RPMI7951 (cell line): ENCODE measurements at places on chromosomes 5 and 9. TPM values are rescaled to one million over a fixed set of nuclear protein-coding genes. Genes with fewer than 3 reads are reported as not detected.
A peak's percentile ranks its signal among the peaks of the same experiment; 100 is the strongest.

DNA sequence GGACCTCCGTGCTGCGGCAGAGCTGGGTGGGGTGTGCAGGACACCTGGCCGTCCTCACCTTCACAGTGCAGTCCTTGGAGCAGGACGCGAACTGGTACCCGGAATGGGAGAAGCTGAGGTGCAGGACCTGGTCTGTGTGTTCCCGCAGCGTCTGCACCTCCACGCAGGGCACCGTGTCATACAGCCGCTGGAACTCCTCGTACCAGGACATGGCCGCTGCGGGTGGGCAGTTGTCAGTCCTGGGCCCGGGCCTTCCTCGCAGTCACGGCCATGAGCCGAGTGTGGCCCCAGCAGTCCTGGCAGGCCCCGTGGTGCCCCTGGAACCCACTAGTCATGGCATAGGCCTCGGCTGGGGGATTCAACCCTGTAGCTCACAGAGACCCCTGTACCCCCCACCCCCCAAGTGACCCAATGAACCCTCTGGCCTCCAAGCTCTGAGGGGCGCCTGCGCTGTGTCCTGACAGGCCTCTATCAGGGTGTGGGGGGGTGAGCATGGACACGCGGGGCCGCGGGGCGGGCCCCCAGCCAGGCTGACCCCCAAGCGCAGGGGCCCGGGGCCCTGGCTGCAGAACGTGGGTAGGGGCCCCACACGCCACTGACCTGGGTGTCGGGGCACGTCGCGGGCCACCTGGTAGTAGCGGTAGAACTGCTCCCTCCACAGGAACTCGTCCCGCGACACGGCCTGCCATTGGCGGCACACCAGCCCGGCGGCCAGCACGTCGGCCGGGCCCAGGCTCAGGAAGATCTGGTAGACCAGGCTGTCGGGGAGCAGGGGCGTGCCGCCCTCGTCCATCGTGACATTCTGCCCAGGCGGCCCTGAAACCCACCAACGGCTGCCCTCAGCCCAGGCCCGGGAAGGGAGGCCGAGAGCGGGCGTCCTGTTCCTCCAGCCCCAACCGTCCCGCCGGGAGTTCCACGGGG lies 987 bp downstream of the FBXW5 start:
- DNase-seq, result no peak

DNA sequence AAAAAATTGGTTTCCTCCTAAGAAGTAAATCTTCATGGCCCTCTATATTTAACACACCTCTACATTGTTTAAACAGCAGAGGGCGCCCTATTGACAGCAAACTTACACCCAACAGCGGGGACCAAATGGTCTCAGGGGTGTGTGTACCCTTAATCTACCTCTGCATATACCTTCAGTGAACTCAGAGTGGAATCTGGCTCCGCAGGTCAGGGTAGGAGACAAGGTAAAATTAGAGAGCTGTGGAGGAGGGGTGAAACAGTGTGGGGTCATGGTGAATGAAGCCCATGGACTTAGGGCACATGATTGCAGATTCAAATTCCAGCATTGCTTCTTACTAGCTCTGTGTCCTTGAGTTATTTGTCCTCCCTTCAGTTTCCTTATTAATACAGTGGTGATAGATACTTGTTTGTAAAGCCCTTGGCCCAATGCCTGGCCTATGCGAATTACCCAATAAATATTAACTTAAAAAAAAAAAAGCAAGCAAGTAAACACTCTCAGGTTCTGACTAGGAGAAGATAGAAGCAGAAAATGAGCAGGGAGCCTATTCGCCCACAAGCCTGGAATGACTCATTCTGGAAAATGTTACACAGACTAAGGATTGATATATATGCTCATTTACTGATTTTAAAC lies 122.9 kb downstream of the CAVIN4 start:
- peak; percentile 13 for DNase-seq

- DNase-seq, result no peak
Observed at GRCh38 chr9:6428940-6429889, 16.2 kb downstream of the UHRF2 start.

GDNF gene
- total RNA-seq, result 2.2 TPM in 2 replicates

GRCh38 chr5:453725-454481 lies 10.9 kb downstream of the EXOC3 start:
- DNase-seq, result no peak

ZNF618 gene
- total RNA-seq, result 2.7 and 2.9 TPM in 2 replicates

GRCh38 chr9:92480291-92480771 lies 2.0 kb downstream of the ASPN start:
- no peak for DNase-seq

CRHBP gene
- 0.29 and 0.60 TPM in 2 replicates for total RNA-seq

DNA sequence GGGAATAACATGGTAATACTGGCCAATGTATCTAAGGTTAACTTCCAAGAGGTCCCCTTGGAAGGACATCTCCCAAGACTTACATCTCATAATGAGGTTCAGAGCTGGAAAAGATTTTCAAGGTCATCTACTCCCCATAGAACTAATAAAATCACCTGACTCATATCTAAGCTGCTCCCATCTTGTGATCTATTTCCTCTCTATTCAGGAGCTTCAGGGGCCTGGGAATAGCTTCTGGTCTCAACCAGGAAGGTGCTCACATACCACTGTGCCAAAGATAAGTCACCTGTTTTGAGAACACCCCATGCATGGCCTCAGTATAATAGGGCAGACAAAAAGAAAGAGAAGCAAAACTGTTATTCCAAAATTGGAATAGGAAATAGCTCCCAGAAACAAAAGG lies 74.2 kb downstream of the OXCT1 start:
- DNase-seq, result no peak

SHROOM1 gene
- total RNA-seq, result 4.8 and 6.1 TPM in 2 replicates

GRCh38 chr5:394671-395155 lies 48.3 kb upstream of the EXOC3 start:
- DNase-seq, result no peak

GRCh38 chr9:30944741-30945280 lies 1439.6 kb upstream of the ACO1 start:
- DNase-seq, result no peak

DNA sequence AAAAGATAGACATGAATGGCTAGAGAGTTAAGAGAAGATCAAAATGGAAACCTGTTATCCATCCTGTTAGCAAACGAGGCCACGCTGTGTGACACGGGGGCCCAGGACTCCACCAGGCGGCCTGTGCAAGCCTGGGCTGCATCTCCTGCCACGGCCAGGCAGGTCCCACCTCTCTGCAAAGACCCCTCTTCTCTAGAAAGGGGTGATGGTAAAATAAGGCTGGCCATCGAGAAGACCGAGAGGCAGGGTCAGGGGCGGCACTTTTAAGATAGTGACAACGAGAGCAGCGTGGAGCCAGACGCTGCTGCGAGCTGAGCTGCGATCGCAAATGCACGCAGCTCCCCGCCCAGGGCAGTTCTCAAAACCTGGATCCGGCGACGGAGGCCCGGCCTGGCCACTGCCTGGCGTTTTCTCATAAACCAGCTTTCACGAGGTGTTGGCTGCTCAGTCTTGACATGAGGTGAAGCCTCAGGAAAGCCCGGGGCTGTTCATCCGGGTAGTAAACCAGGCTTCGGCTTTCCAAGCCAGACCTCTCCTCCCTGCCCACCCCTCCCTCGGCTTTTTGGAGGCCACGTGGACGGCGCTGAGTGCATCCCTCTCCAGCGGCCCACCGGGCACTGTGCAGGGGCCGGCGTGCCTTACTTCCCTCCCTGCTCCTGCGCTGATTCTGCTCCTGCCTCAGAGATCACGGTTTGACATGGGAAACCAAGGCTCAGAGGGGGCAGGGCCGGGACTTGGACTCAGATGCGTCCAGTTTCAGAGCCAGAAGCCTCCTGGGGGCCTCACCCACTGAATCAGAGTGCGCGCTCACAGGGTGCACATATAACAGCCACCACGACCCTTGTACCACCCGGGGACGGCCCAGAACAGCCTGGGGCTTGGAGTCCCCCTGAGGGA lies 151.6 kb upstream of the PHYKPL start:
- DNase-seq, result no peak

PLAA gene
- total RNA-seq, result 18.1 and 22.6 TPM in 2 replicates

SNCAIP gene
- total RNA-seq, result not detected in 2 replicates
